Kidney (tissue), 22 donors: ENCODE measurements at places on chromosomes 12 and 14. TPM values are rescaled to one million over a fixed set of nuclear protein-coding genes. Genes with fewer than 3 reads are reported as not detected.

GRCh38 chr12:116594325-116595038 lies 35.3 kb downstream of the MAP1LC3B2 start:
- H3K27me3 ChIP-seq, result no peaks in the 10 kb centered on the region
- DNase-seq, result no peak
- H3K4me1 ChIP-seq, result peaks cover 3% of the 10 kb centered on the region

- peak; percentile 49 for DNase-seq
- no peaks in the 10 kb centered on the region for H3K36me3 ChIP-seq
- H3K4me3 ChIP-seq, result peak overlapping the region; percentile 43
- H3K4me1 ChIP-seq, result no peaks in the 10 kb centered on the region
- peaks cover 28% of the 10 kb centered on the region for H3K27me3 ChIP-seq
- H3K27ac ChIP-seq, result peak overlapping the region; percentile 39
Measured at GRCh38 chr12:95548056-95548538, 3.2 kb downstream of the USP44 start.

- H3K4me1 ChIP-seq, result no peaks in the 10 kb centered on the region
- H3K4me3 ChIP-seq, result no peak overlapping the region
- no peak for DNase-seq
- no peaks in the 10 kb centered on the region for H3K27me3 ChIP-seq
- H3K36me3 ChIP-seq, result no peaks in the 10 kb centered on the region
Measured at GRCh38 chr12:127048057-127048456, 1218.9 kb upstream of the TMEM132C start.

DNA sequence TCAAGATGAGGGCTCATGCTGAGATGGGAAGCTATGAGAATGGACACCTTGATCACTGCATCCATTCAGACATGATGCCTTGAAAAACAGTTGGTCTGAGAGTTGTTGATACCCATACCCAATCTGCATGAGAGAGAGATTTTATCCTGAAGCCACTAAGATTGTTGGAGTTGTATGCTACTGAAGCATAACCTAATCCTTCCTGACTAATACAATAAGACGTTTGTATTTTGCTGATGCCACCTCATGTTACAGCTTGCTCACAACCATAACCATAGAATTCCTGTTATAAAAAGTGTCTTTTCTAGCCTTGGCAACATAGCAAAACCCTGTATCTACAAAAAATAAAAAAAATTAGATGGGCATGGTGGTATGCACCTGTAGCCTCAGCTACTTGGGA lies 12.7 kb upstream of the SERPINA1 start:
- H3K36me3 ChIP-seq, result no peaks in the 10 kb centered on the region
- H3K4me1 ChIP-seq, result no peaks in the 10 kb centered on the region
- no peak overlapping the region for H3K27ac ChIP-seq

- no peaks in the 10 kb centered on the region for H3K27me3 ChIP-seq
- no peak overlapping the region for H3K27ac ChIP-seq
- no peaks in the 10 kb centered on the region for H3K36me3 ChIP-seq
- no peak for DNase-seq
Measured at GRCh38 chr12:10896854-10897253, 12.5 kb downstream of the TAS2R13 start.

DNA sequence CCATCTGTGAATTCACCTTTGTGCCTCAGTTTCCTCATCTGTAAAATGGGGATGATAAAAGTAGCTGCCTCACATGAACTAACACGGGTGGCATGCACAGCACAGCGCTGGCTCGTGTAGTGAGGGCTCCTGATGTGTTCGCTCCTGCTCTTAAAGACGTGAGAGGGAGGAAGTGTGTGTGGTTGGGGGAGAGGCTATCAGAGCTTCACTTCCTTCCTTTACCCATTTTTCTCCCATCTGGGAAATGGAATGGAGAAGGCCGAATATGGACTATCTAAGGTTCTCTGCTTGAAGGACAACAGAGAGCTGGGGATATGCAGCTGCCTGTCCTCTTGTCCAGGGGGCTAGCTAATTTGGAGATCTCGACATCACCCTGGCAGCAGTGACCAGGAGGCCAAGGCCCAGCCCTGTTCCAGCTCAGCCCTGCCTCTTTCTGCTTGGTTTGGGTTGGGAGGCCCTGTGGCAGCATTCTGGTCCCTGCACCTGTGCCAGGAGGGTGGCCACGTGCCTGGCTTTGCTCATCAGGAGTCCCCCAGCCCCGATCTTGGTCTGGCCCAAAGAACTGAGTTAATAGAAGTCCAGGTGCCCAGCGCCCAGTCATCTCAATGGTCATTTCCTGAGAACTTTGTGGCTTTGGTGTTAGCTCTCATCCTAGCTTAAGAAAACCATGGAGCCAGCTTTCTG lies 44.5 kb upstream of the ESRRB start:
- no peaks in the 10 kb centered on the region for H3K4me1 ChIP-seq
- H3K36me3 ChIP-seq, result no peaks in the 10 kb centered on the region
- no peaks in the 10 kb centered on the region for H3K27me3 ChIP-seq
- H3K27ac ChIP-seq, result no peak overlapping the region

GRCh38 chr12:52870361-52871290 lies 21.8 kb upstream of the KRT78 start:
- H3K4me1 ChIP-seq, result peaks cover 5% of the 10 kb centered on the region
- DNase-seq, result peak; percentile 74
- no peak overlapping the region for H3K27ac ChIP-seq
- H3K27me3 ChIP-seq, result no peaks in the 10 kb centered on the region
- H3K36me3 ChIP-seq, result no peaks in the 10 kb centered on the region

DNA sequence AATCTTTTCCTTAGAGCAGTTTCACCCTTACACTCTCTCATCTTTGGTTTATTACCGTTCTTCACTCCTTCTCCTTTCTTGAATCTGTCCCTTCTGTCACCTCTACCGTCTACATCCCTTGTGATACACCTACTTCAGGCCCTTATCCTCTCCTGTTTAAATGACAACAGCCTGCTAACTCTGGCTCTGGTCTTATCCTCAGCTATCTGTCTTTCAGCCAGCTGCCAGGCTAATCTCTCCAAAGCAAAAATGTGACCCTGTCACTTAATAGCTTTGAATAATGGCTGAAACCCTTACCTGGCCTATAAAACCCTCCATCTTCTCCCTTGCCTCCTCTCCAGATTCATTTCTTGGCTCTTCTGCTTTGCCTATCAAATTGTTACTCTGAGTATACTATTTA lies 32.3 kb downstream of the BEST3 start:
- no peaks in the 10 kb centered on the region for H3K36me3 ChIP-seq
- H3K27ac ChIP-seq, result no peak overlapping the region
- H3K27me3 ChIP-seq, result no peaks in the 10 kb centered on the region
- no peaks in the 10 kb centered on the region for H3K4me1 ChIP-seq
- no peak for DNase-seq

GRCh38 chr14:90354551-90355298 lies 23.0 kb upstream of the NRDE2 start:
- H3K27me3 ChIP-seq, result no peaks in the 10 kb centered on the region
- H3K4me3 ChIP-seq, result no peak overlapping the region
- H3K36me3 ChIP-seq, result no peaks in the 10 kb centered on the region
- peaks cover 3% of the 10 kb centered on the region for H3K4me1 ChIP-seq

DNA sequence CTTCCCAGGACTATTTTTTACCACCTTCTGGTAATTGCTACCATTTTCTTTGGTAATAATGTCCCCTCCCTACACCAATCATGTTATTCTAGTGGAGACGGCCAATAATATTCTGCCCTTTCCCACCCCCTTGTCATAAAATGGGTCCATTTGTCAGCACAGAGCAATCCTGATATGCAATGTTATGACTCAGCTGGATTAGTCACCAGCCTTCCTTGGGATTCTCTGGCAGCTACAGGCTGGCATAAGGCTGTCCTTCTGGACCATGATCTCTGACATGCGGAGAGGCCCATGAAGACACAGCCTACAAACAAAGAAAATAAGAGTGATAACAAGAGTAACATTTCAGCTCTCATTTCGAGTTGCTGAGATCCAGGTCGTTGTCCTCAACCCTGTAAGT lies 222.0 kb upstream of the CPNE8 start:
- no peak overlapping the region for H3K4me3 ChIP-seq
- H3K36me3 ChIP-seq, result no peaks in the 10 kb centered on the region
- DNase-seq, result no peak
- H3K27ac ChIP-seq, result no peak overlapping the region
- H3K4me1 ChIP-seq, result no peaks in the 10 kb centered on the region
- no peaks in the 10 kb centered on the region for H3K27me3 ChIP-seq

DNA sequence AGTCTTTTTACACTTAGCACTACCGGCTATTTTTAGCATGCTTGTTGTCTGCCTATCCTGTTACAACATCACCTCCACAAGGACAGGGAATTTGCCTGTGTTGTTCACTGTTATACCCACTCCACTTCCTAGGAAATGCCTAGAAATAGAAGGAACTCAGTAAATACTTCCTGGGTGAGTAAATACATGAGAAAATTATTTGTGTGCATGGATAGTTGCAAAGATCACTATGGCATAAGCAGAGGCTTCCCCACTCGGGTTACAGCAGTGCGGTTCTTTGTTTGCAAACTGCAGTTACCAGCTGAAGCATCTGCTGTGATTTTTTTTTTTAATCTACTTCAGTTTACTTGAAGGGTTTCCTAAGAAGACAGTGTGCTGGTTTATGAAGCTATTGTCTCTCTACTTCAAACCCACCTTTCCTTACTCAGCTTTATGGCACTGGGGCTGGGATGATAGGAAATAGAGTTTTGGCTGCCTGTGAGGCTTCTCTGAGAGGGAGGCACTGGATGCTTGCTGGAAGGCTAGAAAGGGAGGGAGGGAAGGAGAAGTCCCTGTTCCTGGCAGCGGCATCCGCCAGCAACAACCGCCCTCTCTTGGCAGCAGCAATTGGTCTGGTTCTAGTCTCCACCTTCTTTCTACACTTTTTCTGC lies 29.0 kb downstream of the PDE6H start:
- H3K4me3 ChIP-seq, result no peak overlapping the region
- no peaks in the 10 kb centered on the region for H3K27me3 ChIP-seq
- H3K4me1 ChIP-seq, result no peaks in the 10 kb centered on the region
- H3K36me3 ChIP-seq, result no peaks in the 10 kb centered on the region
- DNase-seq, result peak; percentile 70

- no peaks in the 10 kb centered on the region for H3K27me3 ChIP-seq
- no peak for DNase-seq
- H3K4me3 ChIP-seq, result no peak overlapping the region
- no peaks in the 10 kb centered on the region for H3K4me1 ChIP-seq
Measured at GRCh38 chr12:119227292-119227691, 48.6 kb downstream of the HSPB8 start.

GRCh38 chr12:95970905-95971304 lies 25.2 kb downstream of the HAL start:
- no peak overlapping the region for H3K4me3 ChIP-seq
- H3K27ac ChIP-seq, result no peak overlapping the region
- H3K4me1 ChIP-seq, result peaks cover 5% of the 10 kb centered on the region
- no peaks in the 10 kb centered on the region for H3K27me3 ChIP-seq
- H3K36me3 ChIP-seq, result no peaks in the 10 kb centered on the region

- no peaks in the 10 kb centered on the region for H3K36me3 ChIP-seq
- no peak for DNase-seq
- no peaks in the 10 kb centered on the region for H3K27me3 ChIP-seq
- H3K4me3 ChIP-seq, result no peak overlapping the region
Measured at GRCh38 chr12:41045509-41045908, 142.6 kb upstream of the PDZRN4 start.

DNA sequence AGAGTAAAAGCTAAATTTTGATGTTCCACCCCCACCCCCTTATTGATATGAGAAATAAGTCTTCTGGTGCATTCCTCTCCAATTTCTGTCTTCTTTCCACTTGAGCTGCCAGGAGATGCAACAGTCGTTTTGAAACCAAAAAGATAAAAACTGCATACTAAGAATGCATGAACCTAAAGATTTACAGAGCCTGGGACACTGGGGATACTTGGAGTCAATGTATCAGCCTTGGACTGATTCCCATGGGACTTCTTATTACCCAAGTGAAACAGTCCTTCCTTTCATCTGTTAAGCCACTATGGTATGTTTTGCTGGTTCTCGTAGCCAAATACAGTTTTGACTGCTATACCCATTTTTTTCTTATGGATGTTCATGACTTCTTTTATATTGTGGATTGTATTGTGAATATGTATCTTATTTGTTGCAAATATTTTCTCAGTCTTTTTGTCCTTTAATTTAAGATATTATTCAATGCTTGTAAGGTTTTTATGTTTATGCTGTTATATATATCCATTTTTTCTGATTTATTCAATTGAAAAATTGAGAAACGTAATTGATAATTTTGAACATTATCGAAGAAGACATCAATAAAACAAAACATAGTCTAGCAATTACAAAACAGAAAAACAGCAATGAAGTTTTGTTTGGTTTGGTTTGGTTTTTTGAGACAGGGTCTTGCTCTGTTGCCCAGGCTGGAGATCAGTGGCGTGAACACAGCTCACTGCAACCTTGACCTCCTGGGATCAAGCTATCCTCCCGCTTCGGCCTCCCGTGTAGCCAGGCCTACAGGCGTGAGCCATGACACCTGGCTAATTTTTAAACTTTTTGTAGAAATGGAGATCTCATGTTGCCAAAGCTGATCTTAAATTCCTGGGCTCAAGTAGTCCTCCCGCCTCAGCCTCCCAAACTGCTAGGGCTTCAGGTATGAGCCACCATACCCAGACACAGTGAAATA lies 85.4 kb upstream of the ETV6 start:
- H3K36me3 ChIP-seq, result no peaks in the 10 kb centered on the region
- no peaks in the 10 kb centered on the region for H3K4me1 ChIP-seq
- no peak for DNase-seq
- no peak overlapping the region for H3K27ac ChIP-seq
- no peak overlapping the region for H3K4me3 ChIP-seq
- no peaks in the 10 kb centered on the region for H3K27me3 ChIP-seq

GRCh38 chr14:56587701-56588100 lies 8.1 kb downstream of the TMEM260 start:
- H3K36me3 ChIP-seq, result peaks cover 4% of the 10 kb centered on the region
- no peak overlapping the region for H3K27ac ChIP-seq
- no peaks in the 10 kb centered on the region for H3K27me3 ChIP-seq
- H3K4me1 ChIP-seq, result peaks cover 3% of the 10 kb centered on the region
- H3K4me3 ChIP-seq, result no peak overlapping the region
- no peak for DNase-seq

DNA sequence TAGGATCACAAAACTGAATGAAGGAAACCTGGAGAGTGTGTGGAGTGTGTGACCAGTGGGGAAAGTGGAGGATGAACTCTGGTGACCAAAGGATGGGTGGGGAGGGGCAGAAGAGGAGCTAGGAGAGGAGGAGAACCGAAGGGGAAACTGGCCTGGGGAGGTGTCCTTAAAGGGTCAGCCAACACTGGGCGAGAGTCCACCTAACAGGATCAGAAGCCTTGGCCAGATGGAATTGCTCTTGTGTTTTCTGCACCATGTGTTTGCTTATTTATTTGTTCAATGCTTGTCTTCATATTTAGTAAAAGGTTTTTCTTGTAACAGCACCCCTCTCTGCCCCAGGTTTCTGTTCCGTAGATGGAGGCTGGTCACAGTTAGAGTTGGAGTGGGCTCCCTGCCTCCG lies 34.5 kb upstream of the ATP23 start:
- no peak for DNase-seq
- H3K27me3 ChIP-seq, result no peaks in the 10 kb centered on the region
- H3K36me3 ChIP-seq, result no peaks in the 10 kb centered on the region
- no peaks in the 10 kb centered on the region for H3K4me1 ChIP-seq
- H3K4me3 ChIP-seq, result no peak overlapping the region

GRCh38 chr12:82425241-82425640 lies 66.9 kb downstream of the METTL25 start:
- no peak for DNase-seq
- H3K27me3 ChIP-seq, result no peaks in the 10 kb centered on the region
- no peak overlapping the region for H3K27ac ChIP-seq
- no peaks in the 10 kb centered on the region for H3K4me1 ChIP-seq
- no peak overlapping the region for H3K4me3 ChIP-seq

The VCPKMT gene
- 8.3 TPM for total RNA-seq

The OR4Q3 gene
- total RNA-seq, result not detected

The RPGRIP1 gene
- 0.47 TPM for total RNA-seq
